GM06990 (cell line): ENCODE measurements at places on chromosomes 2 and 18.

DNA sequence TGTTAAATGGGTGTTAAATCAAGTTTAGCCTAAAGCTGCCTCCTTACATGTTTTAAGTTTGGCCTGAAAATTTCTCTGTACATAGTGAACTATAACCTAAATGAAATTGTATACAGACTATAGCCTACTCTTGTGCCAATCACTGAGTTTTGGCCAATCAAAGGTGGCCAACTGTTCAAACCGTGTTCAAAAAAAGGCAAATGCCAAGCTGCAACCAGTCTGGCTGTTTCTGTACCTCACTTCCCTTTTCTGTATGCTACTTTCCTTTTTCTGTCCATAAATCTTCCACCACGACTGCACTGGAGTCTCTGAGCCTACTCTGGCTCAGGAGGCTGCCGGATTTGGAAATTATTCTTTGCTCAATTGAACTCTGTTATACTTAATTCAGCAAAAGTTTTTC is 121.0 kb downstream of the SPOPL start:
- no peak for DNase-seq

- no peak for DNase-seq
Measured at GRCh38 chr2:215981115-215981514, 32.2 kb downstream of the MREG start.

GRCh38 chr2:10163498-10164486 is 41.3 kb downstream of the RRM2 start:
- DNase-seq, result no peak

GRCh38 chr2:14806613-14807012 is 174.1 kb downstream of the LRATD1 start:
- DNase-seq, result no peak

- no peak for DNase-seq
Measured at GRCh38 chr2:235116885-235117492, 165.2 kb downstream of the SH3BP4 start.
